ENCODE measurements at places on chromosomes 13 and 19.

GRCh38 chr19:58229255-58229639 is 533 bp downstream of the ZNF544 start:
- no peak for DNase-seq

DNA sequence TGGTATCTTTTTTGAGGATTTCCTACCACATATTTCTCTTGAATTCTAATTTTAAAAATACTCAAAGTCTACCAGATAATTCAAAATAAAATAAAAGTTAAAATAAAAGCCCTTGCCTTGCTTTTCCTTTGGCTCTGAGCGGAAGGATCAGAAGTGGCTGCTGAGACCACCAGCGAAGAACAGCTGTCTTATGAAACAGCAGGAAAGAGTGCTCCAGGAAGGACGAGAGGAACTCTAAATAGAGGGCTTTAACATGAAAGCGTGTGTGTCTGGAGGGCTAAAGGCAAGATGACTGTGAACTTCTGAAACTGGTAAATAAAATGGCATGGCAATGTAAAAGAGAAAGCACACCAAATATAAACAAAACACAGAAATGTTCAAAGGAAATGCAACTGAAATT is 521.5 kb upstream of the SPRY2 start:
- no peak for DNase-seq

DNA sequence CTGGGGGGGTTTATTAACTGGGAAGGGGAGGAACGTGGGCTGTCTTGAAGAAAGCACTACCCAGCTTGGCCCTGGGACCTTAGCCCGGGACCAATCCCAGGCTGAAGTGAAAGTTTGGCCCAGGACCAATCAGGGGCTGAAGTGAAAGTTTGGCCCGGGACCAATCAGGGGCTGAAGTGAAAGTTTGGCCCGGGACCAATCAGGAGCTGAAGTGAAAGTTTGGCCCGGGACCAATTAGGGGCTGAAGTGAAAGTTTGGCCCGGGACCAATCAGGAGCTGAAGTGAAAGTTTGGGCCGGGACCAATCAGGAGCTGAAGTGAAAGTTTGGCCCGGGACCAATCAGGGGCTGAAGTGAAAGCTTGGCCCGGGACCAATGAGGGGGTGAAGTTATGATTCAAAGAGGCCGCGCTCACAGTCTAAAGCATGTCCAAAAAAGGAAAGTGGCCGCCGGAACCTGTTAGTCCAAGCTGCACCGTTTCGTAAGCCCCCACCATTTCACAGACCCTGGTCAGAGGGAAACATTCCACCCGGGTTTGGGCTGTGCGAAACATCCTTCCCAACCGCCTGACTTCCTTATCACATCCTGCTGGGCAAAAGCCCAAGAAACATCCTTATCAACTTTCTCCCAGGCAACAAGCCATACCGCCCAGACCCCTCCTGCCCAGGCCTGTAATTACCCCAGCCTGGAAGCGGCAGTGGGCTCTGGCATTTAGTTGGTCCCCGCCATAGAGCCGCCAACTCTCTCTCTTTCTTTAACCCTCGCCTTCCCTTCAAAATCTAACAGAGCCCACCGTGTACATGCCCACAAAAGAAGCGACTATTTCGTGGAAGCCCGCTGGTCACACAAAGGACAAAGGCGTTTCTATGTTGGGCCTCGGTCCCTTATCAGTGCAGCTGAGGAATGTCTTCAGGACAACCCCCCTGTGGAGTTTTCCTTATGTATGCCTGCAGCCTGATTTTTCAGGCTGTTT is 1.1 kb downstream of the ZNF850 start:
- peak; percentile 35 for DNase-seq

DNA sequence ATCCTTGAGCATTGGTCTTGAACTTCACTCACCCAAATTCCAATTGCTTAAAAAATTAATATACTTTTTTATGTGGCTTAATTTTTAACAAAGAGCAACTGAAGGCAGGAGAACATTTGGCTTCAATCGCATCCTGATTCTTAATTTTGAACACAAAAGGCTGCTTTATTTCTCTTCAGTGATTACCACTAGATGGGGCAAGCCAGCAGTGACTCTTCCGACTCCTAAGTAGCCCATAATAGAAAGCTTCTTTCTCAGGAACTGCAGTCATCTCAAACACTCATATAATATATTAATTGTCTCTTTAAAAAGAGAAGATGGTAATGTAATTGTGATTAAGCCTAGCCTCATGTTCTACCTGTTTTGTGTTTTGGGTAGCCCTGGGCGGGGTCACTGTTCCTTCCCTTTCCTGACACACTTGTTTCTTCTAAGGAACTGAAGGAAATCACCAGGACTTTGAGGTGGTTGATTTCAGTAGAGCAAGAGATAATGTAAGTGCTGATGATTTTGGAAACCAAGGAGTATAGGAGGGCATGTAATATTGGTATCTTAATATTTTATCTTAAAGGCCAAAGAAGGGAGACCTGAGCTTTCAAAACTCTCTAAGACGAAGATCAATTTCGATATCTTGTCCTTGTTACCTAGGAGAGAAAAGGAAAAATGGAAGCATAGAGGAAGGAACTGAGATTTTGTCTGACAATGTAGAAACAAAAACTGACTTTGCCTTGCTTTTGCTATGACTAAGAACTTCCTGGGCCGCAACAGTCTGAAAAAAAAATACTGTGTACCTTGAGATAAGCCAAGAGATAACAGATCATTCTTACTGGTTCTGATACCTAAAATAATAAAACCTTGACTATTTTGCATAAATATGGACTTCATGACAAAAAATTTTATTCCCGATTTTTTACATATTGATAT is 73.1 kb downstream of the TNFSF13B start:
- DNase-seq: no peak

DNA sequence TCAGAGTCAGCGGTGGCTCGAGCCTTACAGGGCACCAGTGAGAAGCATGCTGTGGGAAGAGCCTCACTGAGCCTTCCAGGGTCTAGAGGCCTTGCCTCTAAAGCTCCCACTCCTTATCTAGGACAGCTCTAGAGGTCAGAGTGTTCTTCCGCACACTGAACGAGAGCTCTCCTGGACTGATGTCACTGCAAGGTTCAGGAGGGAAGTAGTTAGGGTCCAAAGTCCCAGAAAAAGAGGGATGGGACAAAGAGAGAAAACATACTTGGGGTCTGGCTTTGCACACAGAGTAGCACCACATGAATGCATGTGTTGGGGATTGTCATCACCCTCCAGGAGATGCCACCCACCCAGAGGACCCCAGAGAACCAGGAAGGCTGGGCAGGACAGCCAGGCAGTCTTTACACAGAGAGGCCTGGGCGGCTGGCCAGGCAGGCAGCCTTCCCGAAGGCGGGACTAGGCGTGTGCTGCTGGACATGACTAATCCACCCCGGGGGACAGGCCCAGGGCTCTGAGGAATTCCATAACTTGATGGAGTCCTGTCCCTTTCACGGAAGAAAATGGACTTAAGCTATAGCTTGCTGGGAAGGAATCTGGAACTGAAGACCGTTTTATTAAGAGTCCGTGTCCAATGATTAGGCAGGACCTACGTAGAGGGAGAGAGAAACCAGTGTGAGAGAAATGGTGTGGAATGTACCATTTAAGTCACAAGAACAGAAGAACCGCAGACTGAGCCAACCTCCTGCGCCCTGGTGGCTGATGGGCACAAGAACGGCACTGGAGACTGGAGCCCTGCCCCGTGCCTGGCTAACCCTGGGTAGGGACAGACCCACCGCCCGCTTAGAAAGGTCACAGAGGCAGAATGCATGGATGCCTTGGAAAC is 16.6 kb upstream of the EPHX3 start:
- no peak for DNase-seq

GRCh38 chr19:41352609-41353465 is 885 bp downstream of the TGFB1 start:
- DNase-seq: peak; percentile 78

- no peak for DNase-seq
Measured at GRCh38 chr13:76944456-76944855, 3.9 kb upstream of the ACOD1 start.

DNA sequence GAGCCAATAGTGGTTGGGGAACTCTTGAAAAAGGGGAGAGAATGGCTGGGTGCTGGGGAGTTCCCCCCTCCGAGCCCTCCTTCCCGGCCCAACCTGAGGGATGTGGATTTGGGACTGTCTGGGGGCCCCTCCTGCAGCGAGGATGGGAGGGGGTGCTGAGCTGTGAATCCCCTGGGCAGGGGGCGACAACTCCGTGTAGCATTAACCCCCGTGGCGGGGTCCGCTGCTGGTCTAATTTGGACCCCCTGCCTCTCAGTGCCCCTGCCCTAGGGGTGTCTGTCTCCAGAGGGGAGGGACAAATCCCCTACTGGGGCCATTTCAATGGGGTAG is 9.7 kb downstream of the MIDN start:
- no peak for DNase-seq

DNA sequence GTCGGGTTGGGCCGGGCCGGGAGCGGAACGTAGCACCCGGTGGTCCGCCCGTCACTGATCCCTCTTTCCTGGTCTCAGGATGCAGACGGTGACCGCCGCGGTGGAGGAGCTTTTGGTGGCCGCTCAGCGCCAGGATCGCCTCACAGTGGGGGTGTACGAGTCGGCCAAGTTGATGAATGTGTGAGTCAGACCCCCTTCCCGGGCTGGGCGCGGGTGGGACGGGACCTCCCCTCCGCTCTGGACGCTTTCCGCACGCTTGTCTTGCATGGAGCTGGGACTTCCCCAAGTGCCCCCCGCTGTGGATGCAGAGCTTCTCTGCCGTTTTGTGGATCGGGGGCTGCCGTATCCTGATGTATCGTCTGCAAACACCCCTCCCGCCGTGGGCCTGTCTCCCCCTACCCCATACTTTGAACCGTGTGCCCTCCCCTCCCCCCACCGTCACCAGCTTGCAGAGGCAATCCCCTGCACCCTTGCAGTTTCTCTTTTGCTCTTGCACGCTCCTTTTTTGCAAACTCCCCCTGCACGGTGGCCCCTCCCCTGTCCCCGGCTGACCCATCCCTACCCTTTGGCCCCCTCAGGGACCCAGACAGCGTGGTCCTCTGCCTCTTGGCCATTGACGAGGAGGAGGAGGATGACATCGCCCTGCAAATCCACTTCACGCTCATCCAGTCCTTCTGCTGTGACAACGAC is 669 bp downstream of the GADD45B start:
- DNase-seq: peak; percentile 78

DNA sequence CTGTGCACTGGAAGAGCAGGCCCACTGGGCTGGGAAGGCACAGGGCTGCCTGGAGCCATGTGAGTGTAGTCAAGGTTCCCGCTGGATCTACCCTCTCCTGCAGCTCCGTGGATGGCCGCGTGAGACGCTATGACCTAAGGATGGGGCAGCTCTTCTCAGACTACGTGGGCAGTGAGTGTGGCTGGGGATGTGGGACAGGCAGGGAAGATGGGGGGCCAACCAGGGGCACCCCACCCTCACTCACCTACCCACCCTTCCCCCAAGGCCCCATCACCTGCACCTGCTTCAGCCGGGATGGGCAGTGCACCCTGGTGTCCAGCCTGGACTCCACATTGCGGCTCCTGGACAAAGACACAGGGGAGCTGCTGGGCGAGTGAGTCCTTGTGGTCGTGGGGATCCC is 6.1 kb downstream of the WDR83 start:
- no peak for DNase-seq

DNA sequence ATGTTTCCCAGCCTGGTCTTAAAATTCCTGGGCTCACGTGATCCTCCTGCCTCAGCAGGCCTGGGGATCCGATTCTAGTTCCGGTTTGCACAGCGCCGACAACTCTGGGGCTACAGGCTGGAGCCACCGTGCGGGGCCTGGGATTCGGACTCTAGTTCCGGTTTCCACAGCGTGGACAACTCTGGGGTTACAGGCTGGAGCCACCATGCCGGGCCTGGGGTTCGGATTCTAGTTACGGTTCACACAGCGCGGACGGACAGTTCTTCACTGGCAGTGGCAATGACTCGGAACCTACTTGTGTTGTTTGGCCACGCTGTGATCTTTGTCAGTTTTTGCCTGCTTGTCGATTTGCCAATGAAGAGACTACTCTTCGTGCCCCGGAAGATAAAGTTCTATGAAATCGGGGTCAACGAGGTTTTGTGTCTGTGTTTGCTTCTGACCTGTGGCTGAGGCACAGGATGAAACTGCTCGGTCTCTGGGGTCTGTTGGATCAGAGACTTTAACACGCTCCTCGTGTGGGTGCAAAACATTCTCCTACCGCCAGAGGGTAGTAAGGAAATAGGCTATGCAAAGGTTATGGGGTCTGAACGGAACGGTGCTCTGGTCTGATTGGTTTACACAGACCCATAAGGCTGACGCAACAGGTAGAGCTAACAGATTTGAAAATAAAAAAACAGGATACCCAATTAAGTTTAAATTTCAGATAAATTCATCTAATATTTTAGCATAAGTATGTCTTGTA is 12.1 kb upstream of the ZSCAN1 start:
- DNase-seq: no peak

DNA sequence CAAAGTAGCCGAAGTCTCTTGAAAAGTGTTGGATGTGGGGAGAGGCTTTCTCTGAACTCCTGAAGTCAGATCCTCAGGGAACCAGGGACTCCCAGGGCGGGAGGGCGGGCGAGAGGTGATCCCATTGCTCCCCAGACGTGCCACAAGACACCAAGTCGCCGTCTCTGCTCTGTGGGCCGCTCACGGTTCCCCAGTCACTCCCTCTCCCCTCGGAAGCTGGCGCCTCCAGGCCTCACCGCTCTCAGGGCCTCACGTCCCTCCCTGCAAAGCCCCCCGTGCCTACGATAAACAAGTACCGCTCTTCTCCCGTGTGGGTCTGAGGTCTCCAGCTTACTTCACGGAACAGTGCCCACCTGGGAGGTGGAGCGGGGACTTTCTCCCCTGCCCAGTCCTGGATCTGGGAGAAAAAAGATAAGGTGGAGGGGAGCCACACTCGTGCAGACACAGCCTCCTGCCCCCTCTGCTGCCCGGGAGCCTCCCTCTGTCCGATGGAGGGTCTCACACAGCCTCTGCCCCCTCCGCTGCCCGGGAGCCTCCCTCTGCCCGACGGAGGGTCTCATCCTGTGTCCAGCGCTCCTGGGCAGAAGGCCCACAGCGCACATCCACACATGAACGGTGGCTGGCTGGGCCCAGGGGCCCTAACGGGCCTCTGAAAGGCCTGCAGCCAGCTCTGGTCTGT is 50.7 kb downstream of the GAS6 start:
- no peak for DNase-seq

DNA sequence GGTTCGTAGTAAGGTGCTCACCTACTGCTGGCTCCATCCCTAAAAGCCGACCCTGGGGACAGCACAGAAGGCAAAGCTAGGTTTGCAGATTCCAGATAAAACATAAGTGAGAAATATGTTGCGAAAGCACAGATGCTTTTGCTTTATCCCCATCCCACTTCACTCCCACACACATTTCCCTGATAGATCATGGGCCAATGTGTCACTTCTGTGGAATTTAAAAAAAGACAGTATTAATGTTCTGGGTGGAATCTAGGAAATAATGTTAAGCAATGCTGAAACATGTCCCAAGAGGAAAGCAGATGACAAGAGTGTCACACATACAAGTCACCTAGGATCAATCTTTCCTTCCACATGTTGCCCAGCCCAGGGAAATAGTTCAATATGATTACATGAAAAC is 661.0 kb upstream of the MIR17HG start:
- DNase-seq: no peak

GRCh38 chr13:69199664-69200063 is 908.0 kb upstream of the ATXN8OS start:
- DNase-seq: no peak

DNA sequence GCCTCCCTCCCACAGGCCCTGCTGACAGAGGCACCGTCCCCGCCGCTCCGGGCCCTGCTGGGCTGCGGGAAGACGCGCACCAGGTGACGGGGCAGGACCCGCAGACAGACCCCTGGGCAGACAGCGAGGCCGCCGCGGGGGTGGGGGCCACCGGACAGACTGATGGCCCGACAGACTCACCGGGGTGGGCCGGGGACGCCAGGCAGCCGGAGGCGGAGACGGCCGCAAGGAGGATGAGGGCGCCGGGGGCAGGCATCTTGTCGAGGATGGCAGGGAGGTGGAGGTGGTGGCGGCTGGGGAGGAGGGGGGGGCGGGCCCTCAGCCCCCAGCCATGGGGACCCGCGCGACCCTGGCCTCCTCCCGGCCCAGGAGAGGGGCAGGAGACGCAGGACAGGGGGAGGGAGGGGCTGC is 309 bp downstream of the LMTK3 start:
- no peak for DNase-seq

Data from activated CD4-positive, CD25-positive, alpha-beta regulatory T cell treated with anti-CD3 and anti-CD28 coated beads, Interleukin-2, amount 50 U/mL, for 72 hours (primary cell).